ENCODE measurements at places on chromosomes 4 and X. TPM values are rescaled to one million over a fixed set of nuclear protein-coding genes. Genes with fewer than 3 reads are reported as not detected.

The NDUFC1 gene
- total RNA-seq = 79.9 TPM

The GABRB1 gene
- total RNA-seq = 2.8 TPM

The MAGEA2 gene
- not detected for total RNA-seq

The MSANTD1 gene
- not detected for total RNA-seq

The CXCR3 gene
- not detected for total RNA-seq

The NEUROG2 gene
- total RNA-seq = not detected

The YIPF7 gene
- not detected for total RNA-seq

The XK gene
- total RNA-seq = 15.9 TPM

The SYN1 gene
- not detected for total RNA-seq

The GABRE gene
- total RNA-seq = 6.2 TPM

GRCh38 chr4:64899563-64899962 is 490.3 kb upstream of the TECRL start:
- DNase-seq = no peak

DNA sequence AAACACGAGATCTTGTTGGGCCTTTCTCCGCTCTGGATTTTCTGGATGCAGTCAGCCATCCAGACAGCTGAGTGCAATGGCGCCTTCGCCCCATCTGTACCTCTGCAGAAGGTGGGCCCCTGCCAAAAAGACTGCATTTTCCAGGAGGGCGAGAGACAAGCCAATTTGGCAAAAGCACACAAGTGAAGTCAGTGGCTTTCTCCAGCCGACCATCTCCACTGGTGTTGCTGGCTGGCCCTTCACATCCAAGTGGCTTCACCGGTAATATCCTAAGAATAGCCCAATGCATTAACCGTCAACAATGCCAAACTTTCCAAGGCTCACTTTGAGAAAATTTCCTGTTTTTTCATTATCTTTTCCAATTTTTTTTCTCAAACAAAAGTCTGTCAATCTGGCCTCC is 96.2 kb upstream of the MXRA5 start:
- DNase-seq = no peak

- peak; percentile 12 for DNase-seq
Observed at GRCh38 chrX:103101299-103102042, 8.5 kb upstream of the NXF3 start.

GRCh38 chr4:113222471-113222870 is 173.0 kb downstream of the ANK2 start:
- no peak for DNase-seq

DNA sequence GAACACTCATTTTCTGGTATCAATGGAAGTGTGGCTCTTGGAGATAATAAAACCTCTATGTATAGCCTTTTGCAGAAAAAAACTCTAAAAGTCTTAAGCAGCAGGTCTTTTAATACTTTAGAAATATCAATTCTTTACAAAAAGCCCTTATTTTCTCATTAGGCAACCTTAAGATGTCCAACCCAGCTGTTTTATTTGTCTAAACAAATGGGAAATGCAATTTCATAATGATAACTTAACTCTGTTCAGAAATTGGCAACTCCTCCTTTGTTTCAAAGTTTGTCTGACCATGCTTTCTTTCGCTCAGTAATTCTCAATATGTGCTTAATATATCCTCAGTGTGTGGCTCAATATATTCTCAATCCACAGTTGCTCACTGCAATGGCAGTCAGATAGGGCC is 196.5 kb upstream of the VEGFC start:
- DNase-seq = no peak

DNA sequence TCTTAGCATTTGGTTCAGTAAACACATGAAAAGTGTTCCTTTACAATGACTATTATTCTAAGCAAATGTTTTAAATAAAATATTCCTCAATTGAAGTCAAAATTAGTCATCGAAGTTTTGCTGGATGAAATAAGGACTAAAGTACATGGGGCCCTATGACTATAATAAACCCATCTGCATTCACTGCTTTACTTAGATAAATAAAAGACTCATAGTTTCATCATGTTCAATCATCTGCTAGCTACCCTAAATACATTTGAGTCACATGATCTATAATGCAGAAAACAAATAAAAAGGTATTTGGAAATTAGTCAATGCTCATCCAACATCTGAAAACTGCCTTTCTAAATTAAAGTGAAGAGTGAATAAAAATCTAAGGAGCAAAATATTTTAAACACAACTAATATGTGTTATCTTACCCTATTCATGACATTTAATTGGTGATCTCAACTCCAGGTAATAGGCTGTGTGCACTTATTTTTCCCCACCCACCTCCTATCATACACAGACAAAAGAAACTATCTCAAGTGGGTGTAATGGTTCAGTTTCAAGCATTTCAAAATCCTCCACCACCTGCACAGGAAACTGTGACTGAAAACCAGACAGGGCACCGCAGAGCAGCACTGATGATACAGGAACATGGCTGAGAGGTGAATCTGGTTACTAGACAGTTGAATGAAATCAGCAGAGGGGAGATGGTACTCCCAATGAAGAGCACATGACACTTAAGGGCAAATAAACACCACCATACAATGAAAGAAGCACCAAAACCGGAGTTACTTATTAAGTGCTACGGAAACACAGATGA is 78.6 kb downstream of the CAMK2D start:
- DNase-seq = peak; percentile 46

GRCh38 chrX:37986893-37987292 is 19.5 kb upstream of the SYTL5 start:
- DNase-seq = no peak

GRCh38 chrX:19190902-19191301 is 68.6 kb upstream of the ADGRG2 start:
- DNase-seq = no peak

DNA sequence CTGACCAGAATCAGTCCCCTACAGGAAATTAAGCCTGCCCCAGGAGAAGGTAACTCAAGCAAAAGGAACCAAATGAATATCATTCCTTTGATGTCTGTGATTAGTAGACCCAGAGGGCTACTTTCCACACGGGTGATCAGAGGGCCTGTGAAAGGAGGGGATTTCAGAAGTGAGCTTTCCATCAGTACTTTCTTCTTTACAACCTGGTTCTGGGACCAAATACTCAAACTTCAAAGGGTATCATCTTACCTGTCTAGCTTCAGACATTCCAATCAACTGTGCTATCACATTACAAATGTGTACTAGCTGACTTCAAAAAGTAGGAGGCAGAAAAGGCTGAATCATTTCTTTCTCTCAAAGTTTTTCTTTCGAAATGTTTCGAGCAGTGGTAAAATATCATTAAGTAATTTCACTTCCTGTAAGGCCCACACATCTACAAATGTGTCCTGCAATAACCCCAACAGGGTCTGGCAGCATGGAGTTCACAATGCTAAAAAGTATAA is 23.9 kb downstream of the ACSL4 start:
- DNase-seq = peak; percentile 18

DNA sequence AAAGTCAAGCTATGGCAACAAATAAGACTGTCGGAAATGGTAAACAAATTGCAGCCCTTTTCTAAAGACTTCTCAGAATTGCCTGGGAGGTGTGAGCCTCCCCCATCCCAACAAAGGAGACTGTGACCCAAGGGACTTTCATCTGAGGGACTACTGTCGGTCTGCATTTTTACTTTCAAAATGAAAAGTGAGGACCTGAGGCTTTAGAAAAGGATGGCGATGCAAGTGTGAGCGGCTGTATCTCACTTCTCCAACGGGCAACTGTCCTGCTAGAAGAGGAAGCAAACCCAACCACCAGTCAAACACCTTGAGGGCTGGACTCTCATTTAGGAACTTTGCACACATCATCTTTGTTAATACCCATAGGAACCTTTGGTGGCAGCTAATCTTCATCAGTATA is 62.6 kb upstream of the CLNK start:
- no peak for DNase-seq

GRCh38 chrX:9874483-9874882 is 88.3 kb downstream of the SHROOM2 start:
- DNase-seq = no peak

- DNase-seq = no peak
Observed at GRCh38 chr4:113962719-113963265, 16.7 kb downstream of the ARSJ start.

DNA sequence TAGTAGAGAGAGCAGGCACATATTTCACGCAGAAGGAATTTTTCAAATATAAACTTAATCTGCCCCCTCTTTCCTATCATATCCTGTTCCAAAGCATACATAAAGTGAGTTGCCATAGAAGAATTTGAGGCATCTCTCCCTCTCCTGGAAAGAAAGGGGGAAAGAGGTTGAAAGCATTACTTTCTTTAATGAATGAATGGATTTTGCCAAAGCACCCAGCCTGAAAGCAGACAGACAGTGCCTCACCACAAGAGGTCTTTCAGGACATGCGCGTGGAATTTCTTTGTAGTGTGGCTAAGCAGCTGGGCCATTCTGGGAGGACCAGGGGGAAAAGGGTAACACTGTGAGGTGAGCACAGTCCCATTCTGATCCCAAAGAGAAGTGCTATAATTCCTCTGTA is 651.4 kb downstream of the IQCM start:
- DNase-seq = no peak

GRCh38 chr4:79979785-79980437 is 93.1 kb downstream of the ANTXR2 start:
- no peak for DNase-seq

DNA sequence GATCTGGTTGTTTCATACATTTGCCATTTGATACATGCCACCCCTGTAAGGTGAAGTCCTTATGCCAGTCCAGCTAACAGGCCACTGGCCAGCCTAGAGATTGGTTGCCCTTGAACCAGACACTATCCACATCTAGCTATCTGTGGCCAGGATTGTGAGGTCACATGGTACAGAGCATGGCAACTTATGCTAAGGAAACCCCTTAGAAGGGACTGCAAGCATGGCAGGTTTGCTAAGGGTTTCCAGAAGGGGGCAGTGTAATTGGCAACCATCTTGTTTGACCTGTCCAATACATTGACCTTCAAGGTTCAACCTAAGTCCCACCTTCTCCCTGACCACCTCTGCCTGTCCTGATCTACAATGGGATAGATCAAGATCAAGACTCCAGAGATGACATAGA is 47.5 kb downstream of the SMC1A start:
- no peak for DNase-seq

DNA sequence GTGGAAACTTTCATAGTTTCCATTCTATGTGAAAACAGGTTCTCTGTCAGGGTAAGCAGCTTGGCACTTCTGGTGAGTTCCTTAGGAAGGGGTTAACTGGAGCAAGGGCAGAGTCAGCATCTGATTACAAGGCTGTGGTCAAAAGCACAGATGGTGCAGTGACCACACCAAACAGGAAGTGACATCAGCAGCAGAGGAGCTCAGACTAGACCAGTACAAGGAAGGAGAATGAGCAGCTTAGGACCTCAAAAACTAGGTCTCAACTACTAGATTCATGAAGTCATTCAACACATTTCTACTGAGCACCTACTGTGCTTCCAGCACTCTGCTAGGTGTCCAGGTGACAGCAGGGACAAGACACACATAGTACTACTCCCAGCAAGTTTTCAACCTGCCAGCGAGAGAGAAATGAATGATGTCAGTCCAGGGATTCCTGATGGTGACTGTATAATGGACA is 130.2 kb downstream of the AMELX start:
- peak; percentile 29 for DNase-seq

GRCh38 chrX:459611-460010 is 72.9 kb upstream of the PPP2R3B start:
- no peak for DNase-seq

DNA sequence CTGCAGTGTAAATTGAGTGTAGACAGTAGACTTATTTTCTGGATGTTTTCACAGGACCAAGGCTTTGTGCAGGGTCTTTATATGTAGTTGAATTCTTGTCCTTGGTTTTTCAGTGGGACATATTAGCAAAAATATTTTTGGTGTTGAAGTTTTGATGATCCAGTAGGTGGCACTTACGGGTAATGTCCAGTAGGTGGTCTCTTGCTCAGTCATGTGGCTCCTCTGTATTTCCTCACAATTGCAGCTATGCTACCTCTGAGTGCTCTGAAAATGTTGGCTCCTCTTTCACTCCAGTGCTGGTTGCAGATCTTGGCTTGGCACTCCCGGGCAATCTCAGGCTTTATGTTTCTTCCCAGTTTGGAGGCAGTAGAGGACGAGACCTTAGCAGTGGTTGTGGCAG is 419.8 kb upstream of the AMOT start:
- DNase-seq = no peak

GRCh38 chrX:107628662-107629539 is 591 bp downstream of the PRPS1 start:
- DNase-seq = peak; percentile 65

- DNase-seq = no peak
Observed at GRCh38 chr4:72442715-72443114, 126.3 kb downstream of the ADAMTS3 start.

- DNase-seq = no peak
Observed at GRCh38 chrX:9614016-9614415, 149.2 kb downstream of the TBL1X start.

DNA sequence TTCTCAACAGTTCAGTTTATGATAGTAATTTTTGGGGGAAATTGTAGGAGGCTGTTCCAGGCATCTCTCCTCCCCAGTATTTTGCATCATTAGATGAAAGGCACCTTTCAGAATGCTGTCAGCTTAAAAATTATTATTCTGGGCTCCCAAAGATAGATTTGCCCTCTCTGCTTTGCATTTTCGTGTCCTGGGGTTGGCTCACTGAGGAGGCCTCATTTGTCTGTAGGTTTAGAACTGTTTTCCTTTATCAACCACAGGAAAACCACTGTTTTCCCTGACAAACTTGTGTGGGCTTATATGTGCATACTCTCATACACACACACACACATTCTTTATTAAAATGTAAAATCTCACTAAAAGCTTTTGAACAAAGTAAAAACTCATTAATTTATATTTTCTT is 197.2 kb upstream of the VCX3A start:
- no peak for DNase-seq

- DNase-seq = no peak
Observed at GRCh38 chr4:173024203-173024602, 144.4 kb upstream of the GALNT7 start.
